ENCODE measurements at places on chromosomes 1 and 21. TPM values are rescaled to one million over a fixed set of nuclear protein-coding genes. Genes with fewer than 3 reads are reported as not detected.

CDCA8 gene
- total RNA-seq = 0.10 TPM

KRTAP13-1 gene
- not detected for total RNA-seq

PARP1 gene
- total RNA-seq = 85.8 TPM

AQP10 gene
- not detected for total RNA-seq

DYNLT4 gene
- not detected for total RNA-seq

CELA3B gene
- not detected for total RNA-seq

SLC27A3 gene
- 7.5 TPM for total RNA-seq

ZNF593OS gene
- 4.2 TPM for total RNA-seq

HSD3B1 gene
- total RNA-seq = not detected

KRTAP11-1 gene
- not detected for total RNA-seq

TMEM200B gene
- total RNA-seq = 0.60 TPM

UBXN10 gene
- 0.28 TPM for total RNA-seq

- no peak for DNase-seq
Measured at GRCh38 chr1:28534671-28535070, 18.2 kb upstream of the TRNAU1AP start.

DNA sequence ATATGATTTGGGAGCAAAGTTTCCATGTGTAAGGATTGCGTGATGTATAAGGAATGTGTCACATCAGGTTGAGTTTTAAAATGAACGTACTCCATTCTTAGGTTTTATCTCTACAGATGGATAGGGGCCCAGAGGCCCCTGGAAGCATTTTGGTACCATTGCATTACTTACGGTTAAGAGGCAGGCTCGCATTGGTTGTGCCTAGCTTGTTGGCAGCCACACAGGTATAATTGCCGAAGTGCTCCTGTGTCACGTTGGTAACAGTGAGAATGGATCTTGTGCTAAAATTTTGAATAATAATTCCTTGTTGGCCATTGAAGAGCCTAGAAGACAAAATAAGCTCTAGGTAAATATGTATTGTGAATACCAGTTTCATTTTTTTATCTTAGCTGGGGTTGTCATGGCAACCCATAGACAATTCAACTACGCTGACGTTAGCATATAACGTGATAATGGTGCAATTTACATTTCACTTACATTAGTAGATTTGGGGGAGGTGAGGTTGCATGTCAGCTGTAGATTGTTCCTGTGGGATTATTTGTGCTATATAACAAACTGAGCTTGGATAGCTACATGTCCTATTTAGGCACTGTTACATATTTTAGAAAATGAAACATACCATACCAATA is 511.9 kb upstream of the ZRANB2 start:
- no peak for DNase-seq

GRCh38 chr1:24386241-24386640 is 27.3 kb downstream of the STPG1 start:
- no peak for DNase-seq

DNA sequence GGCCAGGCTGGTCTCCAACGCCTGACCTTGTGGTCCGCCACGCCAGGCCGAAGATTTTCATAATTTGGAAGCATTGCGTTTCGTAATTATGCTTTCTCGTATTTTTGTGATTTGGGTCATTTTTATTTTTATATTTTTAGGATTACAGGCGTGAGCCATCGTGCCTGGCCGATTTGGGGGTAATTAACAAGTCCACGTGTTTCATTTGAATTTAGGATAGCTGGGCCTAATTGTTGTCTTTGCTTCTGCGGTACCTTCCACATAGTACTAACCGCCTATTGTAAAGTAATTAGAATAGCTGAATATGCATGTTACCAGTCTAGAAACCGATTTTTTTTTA is 1.0 kb downstream of the RCC1 start:
- no peak for DNase-seq

GRCh38 chr1:154407198-154408091 is 2.3 kb downstream of the IL6R start:
- no peak for DNase-seq

GRCh38 chr1:25435397-25436108 is 4.9 kb downstream of the MACO1 start:
- DNase-seq = no peak

- no peak for DNase-seq
Measured at GRCh38 chr1:101483982-101484688, 247.3 kb downstream of the S1PR1 start.

GRCh38 chr1:237199026-237199425 is 157.0 kb downstream of the RYR2 start:
- DNase-seq = no peak

GRCh38 chr1:192954705-192955265 is 104.4 kb downstream of the UCHL5 start:
- DNase-seq = no peak

DNA sequence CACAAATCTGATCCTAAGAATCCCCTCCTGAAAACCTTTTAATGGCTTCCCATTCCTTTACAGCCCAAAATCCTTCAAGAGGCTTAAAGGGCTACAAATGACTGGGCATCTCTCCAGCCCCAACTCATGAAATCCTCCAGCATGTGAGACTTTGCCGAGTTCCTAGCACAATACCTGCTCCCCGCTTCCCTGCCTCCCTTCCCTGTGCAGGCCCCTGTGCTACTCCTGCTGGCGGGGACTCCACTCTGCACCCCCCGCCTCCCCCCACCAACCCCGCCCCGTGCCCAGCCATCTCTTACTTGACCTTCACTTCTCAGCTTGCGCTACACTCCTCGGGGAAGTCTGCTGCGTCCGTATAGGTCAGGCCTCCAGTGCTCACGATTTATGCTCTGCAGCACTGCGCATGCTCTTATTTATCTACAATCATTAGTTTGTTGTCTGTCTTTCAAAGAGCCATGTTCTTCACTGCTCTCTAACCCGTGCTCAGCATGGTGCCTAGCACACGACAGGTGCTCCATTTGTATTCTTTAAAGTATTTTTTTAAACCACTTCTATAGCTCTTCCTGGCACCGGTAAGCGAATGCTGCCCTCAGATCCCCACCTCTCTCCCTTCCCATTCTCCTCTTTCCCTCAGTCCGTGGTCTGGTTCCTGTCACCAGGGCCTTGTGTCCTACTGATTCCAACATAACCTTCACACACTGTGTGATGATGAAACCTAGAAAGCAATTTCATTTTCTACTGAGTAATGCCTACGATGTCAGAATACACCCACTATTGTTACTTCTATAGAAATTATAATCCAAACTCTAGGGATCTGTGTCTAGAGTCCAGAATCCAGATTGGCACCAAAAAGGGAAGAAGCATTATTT is 37.5 kb upstream of the PLA2G2C start:
- no peak for DNase-seq

- DNase-seq = no peak
Measured at GRCh38 chr1:84642774-84643173, 47.5 kb downstream of the SSX2IP start.

- no peak for DNase-seq
Measured at GRCh38 chr1:159012495-159012894, 2.8 kb downstream of the IFI16 start.

DNA sequence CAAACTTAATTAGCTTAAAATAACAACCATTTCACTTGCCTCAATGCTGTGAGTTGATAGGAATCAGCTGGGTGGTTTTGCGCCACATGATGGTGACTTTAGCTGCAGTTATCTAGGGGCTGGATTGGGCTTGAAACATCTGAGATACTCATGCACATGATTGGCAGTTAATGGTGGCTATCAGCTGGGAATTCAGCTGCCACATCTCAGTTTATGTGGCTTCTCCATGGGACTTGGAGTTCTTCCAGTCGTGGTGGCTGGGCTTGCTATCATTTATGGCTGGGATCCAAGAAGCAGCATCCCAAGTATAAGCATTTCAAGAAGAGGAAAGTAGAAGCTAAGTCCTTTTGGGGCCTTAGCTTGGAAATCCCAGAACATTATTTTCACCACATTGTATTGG is 36.4 kb downstream of the PDC start:
- peak; percentile 35 for DNase-seq

GRCh38 chr21:15285556-15285955 is 220.8 kb upstream of the NRIP1 start:
- no peak for DNase-seq

DNA sequence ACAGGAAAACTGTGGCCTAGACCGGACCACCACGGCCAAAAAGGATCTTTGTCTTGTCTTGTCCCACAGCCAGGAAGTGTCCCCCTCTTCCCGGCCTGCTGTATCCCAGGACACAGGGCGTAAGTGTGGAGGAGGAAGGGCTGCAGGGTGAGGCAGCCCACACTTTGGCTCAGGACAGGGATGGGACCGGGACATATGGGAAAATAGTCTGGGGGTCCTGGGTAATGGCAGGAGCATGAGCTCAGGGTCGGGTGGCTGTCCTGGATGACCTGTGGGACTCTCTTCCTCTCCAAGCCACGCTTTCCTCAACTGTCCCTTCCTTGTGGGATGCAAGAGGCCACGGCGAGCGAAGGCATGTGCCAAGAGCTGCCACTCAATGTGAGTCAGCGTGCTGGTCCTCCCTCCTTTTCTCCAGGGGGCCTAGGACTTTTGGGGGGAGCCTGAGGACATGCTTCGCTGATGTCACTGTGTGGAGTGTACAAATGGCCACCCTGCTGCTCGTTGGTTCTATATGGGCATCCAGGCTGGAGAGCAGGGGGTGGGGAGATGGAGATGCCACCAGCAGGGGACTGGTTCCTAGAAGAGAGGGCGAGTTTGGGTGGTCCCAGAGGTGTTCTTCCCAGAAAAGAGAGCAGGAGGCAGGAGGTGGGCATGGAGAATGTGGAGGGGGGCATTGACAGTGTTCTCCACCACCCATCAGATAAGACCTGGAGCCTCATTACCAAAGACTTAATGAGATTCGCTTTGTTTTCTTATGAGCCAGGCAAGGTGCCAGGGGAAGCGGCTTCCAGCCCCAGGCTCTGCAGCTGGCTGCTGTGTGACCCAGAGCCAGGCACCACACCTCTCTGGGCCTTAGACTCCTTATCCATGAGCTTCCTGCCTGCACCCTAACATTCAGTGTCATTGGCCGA is 11.5 kb upstream of the PADI1 start:
- DNase-seq = no peak

DNA sequence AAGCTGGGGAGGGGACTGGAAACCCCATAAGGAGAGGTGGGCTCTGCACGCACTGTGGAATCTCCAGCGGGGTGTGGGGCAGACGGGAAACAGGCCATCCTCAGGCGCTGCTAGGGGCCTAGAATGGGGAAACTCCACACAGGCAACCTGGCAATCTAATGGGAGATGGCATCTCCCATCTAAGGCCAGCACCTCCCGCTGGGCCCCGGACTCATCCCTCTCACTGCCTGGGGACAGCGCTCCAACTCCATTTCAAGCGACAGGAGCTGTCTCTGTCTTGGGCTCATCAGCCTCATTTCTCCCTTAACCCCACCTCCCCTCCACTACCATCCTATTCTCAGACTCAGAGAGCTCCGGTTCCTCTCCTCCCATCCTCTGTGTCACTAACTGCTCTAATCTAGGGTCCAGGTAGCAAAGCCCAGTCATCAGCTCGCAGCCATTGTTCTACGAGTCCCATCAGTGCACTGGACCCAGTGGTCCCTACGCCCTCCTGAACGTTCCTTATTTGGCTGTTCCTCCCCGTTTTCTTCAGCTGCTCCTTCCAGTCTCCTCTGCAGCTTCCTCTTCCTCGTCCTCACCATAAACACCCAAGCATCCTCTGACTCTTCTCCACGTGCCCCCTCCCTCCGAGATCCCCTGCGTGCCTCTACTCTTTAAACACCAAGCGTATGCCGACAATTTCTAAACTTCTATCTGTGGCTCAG is 93.4 kb upstream of the CASZ1 start:
- DNase-seq = no peak

- DNase-seq = no peak
Measured at GRCh38 chr1:31122101-31122735, 56.7 kb upstream of the PUM1 start.

- no peak for DNase-seq
Measured at GRCh38 chr1:10673109-10673711, 123.2 kb downstream of the CASZ1 start.

- no peak for DNase-seq
Measured at GRCh38 chr1:83060221-83060620, 938.7 kb downstream of the TTLL7 start.

DNA sequence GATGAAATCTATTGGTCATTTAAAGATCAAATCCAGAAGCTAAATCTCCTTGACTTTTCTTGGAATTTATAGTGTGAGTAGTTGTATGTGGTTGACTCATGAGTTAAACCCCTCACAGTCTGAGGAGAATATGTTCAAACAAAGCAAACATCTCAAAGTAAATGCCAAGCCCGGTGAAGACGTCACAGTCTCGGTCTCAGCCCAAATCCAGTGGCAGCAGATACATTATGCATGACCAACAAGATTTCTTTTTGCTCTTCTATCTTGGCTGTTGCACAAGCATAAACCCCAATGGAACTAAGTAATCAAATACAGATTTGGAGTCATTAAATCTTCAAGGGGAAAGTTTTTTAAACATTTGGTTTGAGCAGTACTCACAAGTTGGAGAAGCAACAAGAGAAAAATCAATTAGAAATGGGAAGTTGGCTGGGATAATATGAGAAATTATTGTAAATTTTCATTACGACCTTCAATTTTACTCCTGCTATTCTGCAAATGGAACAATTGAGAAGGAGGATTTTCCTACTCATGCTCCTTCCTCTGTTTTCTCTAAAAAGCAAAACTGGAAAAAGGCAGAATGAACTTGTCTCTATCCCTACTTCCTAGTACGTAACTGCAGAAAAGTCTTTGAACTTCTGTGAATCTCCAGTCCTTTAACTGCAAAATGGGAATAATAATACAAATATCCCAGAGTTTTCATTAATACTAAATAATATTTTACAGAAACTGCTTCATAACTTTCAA is 575.8 kb downstream of the NUF2 start:
- peak; percentile 51 for DNase-seq

- no peak for DNase-seq
Measured at GRCh38 chr1:228147768-228148167, 2.0 kb upstream of the GJC2 start.

DNA sequence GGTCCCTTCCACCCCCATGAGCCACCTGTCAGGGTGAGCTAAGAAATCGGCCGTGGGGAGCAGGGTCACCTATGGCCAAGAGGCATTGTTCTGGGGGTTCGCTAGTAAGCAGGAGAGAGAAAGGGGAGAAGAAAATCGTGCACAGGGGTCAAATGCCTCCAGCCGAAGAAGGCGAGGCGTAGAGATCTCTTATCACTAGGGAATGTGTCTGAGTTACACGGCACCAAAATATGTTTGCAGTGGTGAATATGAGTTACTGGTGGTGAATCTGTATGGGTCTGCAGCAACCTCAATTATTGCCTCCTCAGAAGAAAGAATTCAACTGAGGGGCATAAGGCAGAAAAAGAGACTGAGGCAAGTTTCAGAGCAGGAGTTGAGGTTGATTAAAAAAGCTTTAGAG is 54.2 kb upstream of the RABGAP1L start:
- no peak for DNase-seq

GRCh38 chr1:34844252-34844634 is 15.3 kb downstream of the SMIM12 start:
- DNase-seq = no peak

DNA sequence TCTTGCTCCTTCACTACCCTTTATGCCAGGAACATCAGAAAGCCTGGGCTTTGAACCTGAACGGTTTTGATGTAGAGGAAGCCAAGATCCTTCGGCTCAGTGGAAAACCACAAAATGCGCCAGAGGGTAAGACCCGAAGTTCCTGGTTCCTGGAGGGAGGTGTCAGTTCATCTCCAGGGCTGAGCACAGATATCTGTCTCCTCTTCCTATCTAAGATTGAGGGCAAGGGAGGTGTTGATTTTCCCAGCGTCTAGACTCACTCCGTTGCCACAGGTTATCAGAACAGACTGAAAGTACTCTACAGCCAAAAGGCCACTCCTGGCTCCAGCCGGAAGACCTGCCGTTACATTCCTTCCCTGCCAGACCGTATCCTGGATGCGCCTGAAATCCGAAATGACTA is 915 bp downstream of the CDC20 start:
- DNase-seq = no peak

- DNase-seq = peak; percentile 46
Measured at GRCh38 chr1:153550827-153551500, 1.9 kb upstream of the S100A3 start.

GRCh38 chr21:42208801-42209490 is 10.0 kb upstream of the ABCG1 start:
- DNase-seq = no peak

Data from psoas muscle (tissue), 8 donors.